ENCODE measurements at places on chromosomes 13 and 19.

- DNase-seq: no peak
Observed at GRCh38 chr19:33905473-33905936, 108.8 kb downstream of the KCTD15 start.

- no peak for DNase-seq
Observed at GRCh38 chr13:97352815-97353214, 81.2 kb upstream of the RAP2A start.

GRCh38 chr13:64371045-64371444, 2859.1 kb downstream of the PCDH9 start:
- no peak for DNase-seq

- no peak for DNase-seq
Observed at GRCh38 chr19:50319156-50319555, 10.0 kb downstream of the KCNC3 start.

- DNase-seq: no peak
Observed at GRCh38 chr19:10422846-10423245, 2.5 kb downstream of the PDE4A start.

DNA sequence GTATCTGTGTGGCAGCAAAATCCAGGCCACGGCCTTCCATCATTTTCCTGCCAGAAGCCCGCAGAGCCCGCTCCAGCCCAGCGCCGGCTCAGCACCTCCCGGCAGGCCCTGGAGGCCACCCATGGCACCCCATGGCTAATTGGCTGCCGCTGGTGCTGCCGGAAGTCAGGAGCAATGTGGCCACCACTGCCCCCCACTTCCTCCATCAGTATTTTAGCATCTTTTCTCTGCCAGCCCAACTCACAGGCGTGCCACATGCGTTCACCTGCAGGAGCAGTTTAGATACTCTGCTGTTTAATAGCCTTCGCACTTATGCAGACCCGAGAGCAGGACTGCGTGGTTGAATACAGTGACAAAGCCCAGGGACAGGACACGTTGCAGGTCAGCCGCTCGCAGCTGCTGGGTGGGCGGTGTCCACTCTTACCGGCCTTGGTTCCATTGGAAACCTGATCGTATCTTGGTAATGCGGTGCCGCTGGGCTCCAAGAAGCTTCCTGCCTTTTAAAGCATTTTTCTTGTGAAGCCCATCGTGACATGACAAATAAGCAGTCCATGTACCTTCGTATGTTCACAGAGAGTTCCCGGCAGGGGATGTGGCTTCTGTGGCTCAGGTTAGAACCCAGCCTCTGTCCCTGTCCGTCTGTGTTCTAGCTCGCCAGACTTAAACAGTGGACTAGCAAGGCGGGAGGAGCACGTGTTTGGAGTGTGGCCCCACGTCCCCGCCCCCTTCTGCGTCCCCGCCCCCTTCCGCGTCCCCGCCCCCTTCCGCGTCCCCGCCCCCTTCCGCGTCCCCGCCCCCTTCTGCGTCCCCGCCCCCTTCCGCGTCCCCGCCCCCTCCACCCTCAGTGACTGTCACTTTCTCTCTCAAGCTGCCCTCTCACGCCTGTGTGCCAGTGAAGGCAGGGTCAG, 162.0 kb upstream of the SOX1 start:
- DNase-seq: no peak

DNA sequence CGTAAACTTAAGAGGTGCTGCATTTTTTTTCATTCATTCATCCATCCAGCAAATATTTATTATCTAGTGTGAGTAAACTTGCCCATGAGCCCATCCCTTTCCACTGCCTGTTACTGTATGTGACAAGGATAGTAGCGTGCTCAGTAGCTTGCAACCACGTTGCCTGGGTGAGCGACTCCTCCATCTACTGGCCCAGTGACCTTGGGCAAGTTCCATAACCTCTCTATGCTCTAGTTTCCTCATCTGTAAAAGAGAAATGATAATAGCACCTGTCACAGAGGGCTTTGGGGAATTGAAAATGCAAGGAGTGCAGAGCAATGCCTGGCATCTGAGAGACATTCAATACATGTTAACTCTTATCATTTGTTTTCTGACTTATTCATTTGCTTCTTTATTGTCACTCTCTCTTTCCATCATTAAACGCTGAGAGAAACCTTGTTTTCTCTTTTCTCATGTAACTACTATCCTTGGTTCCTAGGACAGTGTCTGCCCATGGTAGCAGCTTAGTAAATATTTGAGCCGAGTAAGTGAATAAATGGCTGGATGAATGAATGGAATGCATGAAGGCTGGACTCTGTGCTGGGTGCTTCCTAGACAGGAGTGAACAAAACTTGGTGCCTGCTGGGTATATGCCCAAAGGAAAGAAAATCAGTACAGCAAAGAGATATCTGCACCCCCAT, 19.9 kb downstream of the LRCH1 start:
- DNase-seq: no peak

DNA sequence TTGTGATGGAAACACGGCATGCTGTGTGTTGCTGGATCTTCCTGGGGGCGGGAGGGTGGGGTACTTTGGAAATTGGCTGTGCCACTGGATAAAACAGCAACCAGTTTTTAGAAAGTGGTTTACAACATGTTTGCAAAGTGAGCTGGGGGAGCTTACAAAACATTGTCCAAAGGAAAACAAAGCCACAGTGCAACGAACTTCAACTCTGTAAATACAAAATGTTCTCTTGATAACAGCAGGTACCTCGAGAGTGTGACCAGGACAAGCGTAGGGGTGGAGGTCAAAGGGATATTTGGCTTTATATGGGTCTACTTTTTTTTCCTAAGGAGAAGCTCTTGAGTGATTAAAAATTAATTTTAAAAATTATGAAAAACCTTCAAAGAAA, 2.5 kb downstream of the IGSF23 start:
- no peak for DNase-seq

DNA sequence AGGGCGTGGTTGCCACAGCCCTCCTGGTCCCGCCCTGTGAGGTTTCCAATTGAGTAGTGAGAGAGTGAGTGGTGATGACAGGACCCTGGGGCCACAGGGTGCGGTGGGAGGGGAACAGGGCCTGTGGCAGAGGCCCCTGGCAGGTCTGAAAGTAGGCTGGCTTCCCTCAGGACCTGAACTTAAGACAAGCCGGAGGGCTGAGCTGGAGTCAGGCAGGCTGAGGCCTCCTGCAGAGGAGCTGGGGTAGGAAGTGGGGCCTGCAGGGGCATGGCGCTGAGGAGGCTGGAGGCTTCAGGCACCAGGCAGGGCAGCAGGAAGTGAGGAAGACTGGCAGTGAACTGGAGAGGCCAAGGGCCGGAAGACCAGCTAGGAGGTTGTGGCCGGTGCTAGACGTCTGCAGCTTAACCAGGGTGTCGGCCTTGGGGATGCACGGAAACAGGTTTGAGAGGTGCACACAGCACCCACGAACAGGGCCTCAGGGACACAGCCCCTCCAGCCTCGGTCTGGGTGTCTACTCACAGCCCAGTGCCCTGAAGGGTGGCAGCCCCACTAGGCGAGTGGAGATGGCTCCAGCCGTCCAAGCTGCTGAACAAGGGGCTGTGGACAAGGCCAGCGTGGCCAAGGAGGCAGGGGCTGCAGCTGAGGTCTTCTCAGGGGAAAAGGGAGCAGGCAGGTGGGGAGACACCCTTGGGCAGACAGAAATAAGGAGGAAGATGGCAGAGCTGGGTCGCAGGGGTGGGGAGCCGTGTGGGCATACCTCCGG, 17.8 kb downstream of the POP4 start:
- DNase-seq: no peak

DNA sequence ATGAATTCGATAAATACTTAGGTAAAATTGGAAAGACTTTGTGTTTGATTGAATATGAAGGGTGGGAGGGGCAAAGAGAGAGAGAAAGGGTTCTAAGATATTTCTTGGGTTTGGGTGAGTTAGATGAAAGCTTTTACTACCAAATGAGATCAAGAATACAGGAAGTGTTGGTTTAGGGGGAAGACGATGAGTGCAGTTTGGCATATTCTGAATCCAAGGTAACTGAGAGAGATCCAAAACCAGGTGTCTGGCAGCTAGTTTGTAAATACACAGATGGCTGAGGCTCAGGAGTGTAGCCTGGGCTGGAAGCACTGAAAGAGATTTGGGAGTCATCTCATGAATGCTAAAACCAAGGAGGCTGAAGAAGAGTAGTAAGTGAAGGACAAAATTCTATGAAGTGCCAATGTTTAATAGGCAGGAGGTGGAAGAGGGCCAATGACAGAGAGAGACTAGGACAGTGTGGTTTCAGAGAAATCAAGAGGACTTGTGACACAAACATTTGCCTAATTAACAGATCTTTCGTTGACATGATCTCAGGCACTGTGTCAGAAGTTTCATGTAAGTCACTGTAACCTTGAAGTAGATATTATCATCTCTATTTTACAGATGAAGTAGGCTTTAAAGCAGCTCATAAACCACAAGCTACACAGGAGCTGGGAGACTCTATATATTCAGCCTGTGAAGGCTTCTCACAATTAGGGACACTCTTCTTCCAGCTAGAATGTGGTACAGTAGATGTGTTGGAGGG, 70.2 kb upstream of the ZDHHC20 start:
- DNase-seq: no peak

DNA sequence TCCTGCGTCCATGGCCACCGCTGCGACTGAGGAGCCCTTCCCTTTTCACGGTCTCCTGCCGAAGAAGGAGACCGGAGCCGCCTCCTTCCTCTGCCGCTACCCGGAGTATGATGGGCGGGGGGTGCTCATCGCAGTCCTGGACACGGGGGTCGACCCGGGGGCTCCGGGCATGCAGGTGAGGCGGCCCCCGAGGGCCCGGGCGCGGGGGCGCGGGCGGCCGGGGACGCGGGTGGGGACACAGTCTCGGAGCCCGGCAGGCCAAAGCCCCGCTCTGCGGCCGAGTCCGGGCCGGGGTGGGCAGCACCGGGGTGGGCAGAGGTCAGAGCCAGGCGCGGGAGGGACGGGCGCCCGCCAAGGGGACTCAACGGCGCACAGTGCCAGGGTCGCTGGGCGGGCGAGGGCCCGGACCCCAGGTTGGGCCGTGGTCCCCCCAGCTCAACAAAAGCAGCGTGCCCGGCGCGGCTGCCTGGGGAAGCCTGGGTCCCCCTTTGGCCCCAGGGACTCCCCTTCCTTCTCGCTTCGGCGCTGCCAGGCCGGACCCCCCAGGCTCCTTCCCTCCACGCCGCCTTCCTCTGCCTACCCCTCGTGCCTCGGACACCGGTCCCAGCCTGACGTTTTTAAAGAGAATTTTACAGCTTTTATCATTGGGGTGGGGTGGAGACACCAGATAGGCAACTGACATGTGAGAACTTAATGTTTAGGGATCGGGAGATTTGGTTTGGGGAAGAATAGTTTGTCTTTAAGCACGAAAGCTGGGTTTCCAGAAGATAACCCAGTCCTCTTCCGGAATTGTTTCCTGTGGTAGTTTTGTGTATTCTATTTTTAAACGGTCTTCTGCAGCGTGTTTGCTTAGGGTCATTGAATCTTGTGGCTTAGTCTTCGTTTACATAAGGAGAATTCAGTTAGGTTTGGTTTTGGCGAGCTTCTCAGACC, 509 bp downstream of the TPP2 start:
- no peak for DNase-seq

- DNase-seq: no peak
Observed at GRCh38 chr13:80245162-80245733, 95.7 kb downstream of the SPRY2 start.

DNA sequence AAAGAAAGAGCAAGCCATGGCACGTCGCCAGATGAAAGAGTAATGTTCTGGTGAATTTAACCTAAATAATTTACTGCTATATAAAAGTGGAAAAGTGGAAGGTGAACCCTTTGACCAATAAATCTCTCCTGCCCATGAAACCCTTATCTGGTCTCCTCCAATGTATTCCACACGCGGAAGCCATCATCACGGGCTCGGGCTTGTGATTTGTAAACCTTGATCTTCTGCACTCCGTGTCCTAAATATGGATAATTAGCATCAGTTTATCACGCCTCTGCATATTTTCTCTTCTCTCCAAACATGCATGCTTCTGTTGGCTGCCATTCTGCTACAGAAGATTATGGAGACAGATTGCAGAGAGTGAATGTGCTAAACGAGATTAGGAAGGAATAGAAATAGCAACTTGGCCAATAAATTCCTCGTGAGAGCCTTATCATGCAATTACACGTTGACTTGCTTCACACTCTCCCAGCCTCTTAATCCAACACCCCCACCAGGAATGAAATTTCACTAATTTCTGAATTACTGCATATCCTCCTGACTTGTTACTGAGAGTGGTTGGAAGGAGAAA, 34.5 kb downstream of the SOX1 start:
- DNase-seq: no peak

- no peak for DNase-seq
Observed at GRCh38 chr13:80312967-80313366, 28.0 kb downstream of the SPRY2 start.

DNA sequence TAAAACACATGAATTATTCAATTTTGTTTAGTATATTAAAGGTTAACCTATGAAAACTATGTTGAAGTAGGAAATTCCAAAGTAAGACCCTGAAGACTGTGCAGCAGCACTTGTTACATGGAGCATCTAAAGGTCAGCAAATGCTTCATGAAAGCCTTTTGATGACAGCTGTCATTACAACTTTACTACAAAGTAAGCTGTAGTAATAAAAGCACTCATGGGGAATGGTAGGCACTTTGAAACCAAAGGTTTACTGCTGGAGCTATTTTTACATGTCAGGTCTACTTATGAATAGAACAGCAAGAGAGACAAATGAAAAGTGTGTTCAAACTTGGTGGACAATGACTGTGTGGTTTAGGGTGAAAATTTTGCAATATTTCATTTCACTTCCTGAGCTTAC, 672.5 kb upstream of the PCDH20 start:
- no peak for DNase-seq

DNA sequence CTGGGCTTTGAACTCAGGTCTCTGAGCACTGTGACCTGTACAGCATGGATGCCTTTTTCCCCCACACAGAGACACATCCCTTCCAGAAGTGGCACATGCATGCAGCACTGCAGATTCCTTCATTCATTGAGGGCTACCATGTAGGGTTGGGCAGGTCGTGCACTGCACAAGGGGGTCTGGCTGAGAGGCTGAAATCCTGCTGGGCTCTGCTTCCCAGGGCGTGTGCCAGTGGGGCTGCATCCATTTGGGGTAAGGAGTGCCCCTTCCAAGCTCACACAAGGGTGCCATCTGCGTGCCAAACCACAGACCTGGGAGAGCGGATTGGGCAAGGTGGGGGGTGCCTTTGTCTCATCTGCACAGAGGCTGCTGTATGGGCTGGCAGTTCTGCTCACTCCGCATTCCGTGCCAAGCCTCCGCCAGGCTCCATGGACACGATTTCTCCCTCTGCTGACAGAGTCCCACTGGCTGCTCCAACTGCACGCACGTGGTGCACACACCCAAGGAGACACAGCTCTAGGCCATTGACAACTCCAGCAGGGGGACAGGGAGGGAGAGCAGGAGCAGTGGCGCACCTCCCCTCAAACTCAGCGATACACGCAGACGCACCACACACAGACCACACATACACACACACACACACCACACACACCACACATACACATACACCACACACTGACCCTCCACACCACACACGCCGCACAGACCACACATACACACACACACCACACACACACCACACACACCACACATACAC, 4.5 kb upstream of the SHISA7 start:
- no peak for DNase-seq

GRCh38 chr19:56934438-56935090, 94.0 kb upstream of the PEG3 start:
- DNase-seq: no peak

- DNase-seq: peak; percentile 49
Observed at GRCh38 chr19:18205200-18205892, 1.5 kb upstream of the RAB3A start.

All from activated naive CD4-positive, alpha-beta T cell (primary cell).